ENCODE measurements at places on chromosomes 16 and 17.

GRCh38 chr17:51947160-51947735 is 211.3 kb downstream of the CA10 start:
- peak; percentile 19 for DNase-seq

DNA sequence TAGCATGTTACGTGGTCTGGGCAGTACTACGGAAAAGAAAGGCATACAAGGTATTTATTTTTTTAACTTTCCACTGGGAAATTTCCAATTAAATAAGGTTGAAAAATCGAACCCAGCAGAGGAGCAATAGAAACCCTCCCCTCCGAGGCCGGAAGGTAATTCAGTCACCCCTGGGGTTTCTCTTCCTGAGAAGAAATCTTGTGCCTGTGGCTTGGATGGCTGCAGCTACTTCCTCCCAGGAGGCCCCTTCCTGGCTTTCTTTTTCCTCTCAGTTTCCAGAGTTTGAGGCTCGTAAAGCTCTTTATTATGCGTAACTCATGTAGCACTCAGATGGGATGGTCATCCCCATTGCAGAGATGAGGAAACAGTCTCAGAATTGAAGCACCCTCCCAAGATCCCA is 140.3 kb downstream of the ASIC2 start:
- no peak for DNase-seq

DNA sequence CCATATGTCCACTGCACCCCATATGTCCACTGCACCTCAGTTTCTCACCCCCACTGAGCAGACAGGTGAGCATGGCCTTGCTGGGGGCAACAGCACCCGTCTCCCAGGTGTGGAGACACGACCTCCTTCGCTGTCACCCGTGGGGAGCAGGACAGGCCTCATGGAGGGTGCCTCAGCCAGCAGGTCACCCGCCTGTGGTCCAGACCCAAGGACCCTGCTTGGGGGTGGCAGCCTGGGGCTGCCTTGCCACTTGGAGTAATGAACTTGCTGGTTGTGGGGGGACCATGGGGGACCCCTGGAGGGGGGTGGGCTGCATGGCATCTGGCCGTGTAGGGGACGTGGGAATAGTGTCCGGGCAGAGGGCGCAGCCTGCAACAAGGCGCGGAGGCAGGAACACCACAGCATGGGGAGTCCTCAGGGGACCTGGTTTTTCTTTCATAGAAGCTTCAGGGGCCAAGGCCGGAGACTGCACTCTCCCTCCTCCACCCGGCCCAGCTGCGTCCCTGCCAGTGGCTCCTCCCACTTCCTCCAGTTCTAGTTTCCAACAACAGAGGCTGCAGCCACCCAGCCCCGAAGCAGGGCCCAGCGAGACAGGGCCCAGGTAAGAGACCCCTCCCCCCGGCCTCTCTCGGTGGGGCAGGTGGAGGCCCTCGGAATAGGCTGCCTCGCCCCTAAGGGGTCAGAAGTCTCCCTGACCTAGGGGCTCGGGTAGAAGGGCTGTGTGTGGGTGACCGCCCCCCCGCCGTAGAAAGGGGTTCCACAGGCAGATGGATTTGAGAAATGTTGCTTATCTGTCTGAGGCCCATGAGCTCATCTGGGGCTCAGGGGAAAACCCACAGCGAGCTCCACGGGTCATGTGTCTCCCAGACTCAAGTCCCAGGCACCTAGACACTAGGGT is at the start of gene NHLRC4:
Gene NHLRC4, plus strand, starts transcription at position 531 of the 898 bp plus-strand sequence. CDS start 1,043 bp downstream, outside the sequence.
- peak; percentile 58 for DNase-seq

DNA sequence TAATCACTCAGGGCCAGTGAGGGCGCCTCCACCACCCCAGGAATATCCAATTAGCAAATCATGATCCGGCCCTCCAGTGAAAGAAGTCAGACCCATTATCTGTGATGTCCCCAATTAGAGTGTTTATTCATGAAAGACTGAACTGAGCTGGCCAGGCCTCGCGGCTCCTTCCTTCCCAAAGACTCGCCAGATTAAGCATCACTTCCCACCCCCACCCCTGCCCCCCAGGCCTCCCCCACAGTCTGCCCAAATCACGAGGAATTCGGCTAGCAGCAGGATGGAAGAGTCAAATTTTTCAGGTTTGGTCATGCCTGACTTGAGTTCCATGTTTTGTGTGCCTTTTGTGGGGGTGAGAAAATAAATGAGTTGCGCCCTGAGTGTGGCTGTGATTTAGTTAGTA is 298.4 kb upstream of the SALL1 start:
- no peak for DNase-seq

DNA sequence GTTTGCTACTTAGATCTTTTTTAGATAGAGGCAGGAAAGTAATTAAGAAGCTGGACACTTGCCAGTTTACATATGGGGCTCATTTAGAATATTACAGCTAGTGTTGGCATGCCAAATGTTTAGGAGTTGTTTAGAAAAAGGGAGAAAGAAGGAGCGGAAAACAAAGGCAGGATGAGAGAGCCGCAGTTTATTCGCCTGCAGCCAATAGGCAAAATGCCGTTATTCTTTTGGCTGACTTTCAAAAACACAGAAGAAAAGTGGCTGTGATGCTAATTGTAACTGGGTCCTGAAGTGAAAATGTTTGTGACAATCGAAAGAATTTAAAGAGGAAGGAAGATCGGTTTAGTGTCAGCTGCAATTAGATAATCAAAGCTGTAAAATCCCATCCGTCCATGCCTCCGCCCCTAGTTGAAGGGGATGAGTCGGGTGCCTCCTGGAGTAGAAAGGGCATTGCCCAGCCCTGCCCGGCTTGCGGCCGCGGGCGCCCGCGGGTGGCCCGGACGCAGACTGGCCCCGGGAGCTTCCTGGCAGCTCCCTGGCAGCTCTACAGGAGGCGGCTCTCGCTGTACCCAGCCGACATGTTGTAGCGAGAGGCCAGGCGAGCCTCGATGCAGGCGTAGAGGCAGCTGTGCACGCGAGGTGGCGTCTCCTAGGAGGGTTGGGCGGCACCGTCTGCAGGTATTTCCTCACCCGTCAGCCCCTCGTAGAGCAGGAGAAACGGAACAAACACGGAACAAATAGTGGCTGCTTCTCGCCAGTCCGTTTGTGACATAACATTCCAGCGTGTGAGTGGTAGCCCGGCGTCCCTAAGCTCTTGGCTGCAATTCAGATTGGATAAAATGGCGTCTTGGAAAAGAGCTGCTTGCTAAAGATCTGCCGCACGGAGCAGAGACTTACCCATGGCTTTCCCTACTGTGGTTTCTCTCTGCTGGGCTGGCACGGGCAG is 82.2 kb downstream of the TNRC6C start:
- DNase-seq: peak; percentile 64

DNA sequence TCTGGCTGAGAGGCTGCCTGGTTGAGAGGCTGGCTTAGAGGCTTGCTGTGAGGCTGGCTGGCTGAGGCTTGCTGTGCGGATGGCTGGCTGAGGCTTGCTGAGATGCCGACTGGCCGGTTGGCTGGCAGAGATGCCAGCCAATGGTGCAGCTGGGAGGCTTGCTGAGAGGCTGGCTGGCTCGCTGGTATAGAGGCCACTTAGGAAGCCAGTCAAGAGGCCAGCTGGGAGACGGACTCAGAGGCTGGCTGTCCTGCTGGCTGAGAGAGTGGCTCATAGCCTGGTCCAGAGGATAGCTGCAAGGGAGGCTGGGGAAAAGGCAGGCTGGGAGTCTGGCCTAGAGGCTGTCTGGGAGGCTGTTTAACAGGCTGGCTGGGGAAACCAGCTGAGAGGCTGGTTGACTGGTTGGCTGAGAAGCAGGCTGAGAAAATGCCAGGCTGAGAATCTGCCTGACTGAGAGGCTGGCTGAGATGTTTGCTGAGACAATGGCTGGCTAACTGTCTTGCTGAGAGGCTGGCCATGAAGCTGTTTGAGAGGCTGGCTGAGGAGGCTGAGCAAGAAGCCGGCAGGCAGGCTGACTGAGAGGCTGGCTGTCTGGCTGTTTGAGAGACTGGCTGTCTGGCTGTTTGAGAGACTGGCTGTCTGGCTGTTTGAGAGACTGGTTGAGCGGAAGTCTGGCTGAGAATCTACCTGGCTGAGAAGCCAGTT is 37.5 kb upstream of the ACSM2B start:
- peak; percentile 90 for DNase-seq

DNA sequence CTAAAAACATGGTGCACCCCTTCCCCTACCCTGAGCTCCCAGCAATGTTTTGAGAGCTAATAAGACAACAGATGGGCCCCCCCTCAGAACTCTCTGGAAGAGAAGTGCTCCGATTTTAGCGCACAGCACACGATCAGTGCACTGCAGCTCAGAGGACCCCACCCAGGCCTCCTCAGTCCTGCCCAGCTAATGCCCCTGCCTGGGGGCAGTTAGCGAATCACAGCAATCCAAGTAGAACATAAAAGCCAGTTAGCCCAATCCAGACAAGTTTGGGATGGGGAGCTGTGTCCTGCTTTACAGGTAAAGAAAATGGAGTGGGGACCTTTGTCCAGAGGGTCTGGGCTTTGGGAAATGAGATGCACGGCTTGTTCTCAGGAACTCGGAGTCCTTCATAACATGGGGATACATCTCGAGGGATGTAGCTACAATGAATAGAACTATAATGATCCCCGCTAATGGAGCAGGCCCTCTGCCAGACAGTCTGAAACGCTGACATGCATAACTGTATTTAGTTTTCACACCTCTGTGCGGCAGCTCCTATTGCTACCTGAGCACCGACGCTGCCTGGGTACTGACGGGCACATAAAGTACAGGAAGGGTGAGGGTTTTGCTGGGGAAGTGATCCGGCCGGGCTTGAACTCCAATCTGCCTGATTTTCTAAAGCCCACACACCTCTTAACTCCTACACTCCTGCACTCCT is 29.7 kb upstream of the CDC42EP4 start:
- DNase-seq: no peak

DNA sequence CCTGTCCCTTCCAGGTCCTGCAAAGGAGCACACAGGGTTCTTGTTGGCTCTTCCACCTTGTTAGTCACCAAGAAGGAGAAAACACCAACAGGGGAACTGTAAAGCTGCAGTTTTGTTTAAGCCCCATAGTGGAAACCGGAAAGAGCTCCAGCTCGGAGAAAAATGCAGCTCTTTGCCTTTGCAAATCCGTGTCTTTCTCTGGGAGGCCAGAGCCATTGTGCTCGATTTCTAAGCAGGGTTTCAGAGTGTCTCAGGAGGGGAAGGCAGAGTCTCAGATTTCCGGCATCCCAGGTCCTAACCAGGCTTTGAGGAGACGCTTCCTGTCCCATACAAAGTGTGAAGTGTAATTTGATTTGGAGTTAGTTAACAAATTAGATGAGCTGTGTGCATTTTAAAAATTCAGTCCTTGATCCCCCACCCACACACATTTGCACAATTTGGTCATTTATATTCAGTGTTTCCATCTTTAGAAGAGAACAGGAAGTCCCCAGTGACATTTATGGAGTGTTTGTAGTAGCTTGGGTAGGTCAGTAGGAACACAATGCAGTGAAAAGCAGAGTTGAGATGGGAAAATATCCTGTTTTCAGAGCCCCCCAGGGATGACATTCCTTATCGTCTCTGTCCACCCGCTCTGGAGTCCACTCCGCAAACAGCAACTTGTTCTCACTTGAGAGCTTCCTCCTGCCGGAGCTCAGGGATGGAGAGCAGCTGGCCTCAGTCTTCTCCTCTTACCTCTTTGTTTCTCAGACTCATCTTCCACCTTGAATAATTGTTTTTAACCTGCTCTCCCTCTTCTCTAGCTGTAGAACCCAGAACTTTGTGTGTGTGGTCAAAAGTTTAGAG is 331.9 kb downstream of the SEC14L1 start:
- no peak for DNase-seq

- no peak for DNase-seq
Measured at GRCh38 chr16:31382485-31383161, 10.5 kb upstream of the ITGAD start.

- no peak for DNase-seq
Measured at GRCh38 chr16:80989801-80990200, 16.9 kb downstream of the CMC2 start.

Data from NCI-H510A (cell line).